ENCODE measurements at places on chromosomes 16 and 17.

DNA sequence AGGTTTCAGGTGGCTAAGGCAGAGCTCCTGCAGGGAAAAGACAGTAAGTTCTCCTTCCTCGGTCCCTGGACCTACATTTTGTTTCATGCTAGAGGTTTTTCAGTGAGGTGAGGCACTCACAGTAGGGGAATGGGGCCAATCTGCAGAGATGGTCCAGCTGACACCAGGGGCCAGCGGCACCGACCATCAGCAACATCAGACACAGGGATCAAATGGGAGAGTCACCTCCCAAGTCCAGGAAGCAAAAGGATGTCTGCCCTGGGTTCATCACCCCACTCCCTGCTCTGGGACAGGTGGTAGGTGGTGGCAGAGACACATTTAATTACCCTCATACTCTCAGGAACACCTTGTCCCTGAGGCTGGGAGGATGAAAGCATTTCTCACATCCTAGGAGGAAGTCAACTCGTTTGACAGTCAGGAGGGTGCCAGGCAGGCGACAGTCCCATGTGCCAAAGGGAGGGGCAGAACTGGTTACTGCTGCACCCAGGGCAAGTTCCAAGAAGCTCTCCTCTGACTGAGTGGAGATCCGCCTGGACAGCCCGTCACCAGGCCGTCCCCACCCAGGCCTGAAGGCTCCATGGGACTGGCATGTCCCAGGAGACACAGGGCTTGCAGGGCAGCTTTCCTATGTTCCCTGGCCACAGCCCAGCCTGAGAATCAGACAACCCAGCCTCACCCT is 19.2 kb downstream of the ATP6V0D1 start:
- no peak for DNase-seq

DNA sequence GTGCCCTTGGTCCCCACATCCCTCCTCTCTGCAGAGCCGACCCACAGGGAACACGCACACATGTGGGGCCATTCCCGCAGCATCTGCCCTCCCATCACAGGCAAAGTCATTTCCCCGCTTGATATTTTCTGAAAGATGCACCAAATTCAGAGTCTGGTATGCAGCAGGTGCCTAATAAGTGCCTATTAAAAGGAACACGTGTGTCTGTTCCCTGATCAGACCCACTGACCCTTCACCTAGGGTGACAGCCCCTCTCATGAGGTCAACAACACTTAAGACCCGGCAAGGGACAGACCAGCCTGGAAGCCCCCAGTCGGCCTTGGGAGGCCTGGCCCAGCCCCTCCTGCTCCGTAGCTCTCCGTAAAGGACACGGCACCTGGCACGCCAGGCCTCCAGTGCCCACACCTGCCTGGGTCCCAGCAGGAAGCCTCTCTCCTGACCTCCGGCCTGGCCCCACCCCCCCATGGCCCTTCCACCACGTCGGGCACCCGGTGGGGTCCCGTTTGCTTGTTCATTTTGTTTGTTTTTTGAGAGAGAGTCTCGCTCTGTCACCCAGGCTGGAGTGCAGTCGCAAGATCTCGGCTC is 20.0 kb downstream of the UNKL start:
- DNase-seq, result no peak

GRCh38 chr16:47984669-47985068 is 171.1 kb downstream of the ABCC12 start:
- DNase-seq, result no peak

DNA sequence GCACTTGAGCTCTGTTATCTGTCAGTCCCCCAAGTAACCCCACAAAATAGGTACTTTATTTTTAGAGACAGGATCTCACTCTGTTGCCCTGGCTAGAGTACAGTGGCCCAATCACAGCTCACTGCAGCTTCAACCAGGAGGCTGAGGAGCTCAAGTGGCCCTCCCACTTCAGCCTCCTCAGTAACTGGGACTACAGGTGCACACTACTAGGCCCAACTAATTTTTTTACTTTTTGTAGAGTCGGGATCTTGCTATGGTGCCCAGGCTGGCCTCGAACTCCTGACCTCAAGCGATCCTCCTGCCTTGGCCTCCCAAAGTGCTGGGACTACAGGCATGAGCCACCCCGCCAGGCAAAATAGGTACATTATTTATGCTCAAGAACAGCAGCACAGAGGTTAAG is 99.6 kb downstream of the MGAT5B start:
- DNase-seq, result no peak

DNA sequence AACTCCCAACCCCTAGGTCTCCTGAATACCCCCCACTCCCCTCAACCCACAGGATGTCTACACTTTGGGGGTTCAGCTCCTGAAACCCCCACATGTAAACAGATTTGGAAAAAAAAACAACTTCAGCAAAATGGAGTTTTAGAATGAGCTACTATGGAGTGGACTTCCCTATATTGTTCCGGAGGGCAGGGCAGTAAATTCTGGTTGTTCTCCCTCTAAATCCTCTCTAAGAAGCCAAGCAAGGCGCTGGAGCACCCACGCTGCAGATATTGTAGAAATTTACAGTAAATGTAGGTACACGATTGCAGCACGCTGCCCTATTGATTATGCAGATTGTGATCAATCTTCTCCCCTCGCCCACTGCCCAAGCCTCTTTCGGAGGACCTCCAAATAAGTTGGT is 8.5 kb upstream of the ZFHX3 start:
- no peak for DNase-seq

- DNase-seq, result no peak
These were observed 12.8 kb downstream of the HMOX2 start for GRCh38 chr16:4489030-4489429.

DNA sequence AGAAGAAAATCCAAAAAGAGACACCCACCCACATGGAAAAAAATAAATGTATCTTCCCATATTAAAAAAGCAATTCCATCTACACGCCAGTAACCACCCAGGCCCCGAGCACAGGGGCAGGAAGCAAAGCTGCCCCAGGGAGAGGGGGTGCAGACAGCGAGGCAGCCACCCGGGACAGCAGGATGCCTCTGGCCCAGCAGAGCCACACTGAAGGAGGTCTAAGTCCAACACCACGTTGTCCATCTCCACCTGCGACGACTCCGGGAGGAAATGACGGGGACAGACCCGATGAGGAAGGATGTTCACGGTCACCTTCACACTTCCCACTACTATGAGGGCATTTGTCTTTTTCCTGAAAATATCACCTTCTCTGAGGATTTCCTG is 14.4 kb upstream of the CYTH1 start:
- no peak for DNase-seq

DNA sequence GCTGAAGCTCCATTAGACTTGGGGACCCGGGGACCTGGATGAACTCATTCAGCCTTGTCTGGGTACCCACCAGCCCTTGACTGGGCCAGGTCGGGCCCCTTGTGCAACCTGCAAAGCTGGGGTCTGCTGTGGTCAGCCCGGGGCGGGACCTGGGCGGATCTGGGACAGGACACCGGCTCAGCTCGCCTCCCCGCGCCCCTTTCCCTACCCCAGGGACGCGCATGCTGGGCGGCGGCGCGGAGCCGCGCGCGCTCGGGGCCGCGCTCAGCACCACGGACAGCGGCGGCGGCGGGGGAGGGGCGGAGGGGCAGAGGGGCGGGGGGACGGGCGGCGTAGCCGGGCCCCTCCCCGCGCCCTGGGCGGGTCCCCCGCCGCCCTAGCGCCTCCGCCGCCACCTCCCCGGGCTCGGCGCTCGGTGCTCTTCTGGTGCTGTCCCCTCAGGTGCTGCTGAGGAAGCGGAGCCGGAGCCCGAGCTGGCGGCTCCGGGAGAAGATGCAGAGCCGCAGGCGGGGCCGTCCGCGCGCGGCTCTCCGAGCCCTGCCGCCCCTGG is 7.4 kb downstream of the ACD start:
- DNase-seq, result no peak

DNA sequence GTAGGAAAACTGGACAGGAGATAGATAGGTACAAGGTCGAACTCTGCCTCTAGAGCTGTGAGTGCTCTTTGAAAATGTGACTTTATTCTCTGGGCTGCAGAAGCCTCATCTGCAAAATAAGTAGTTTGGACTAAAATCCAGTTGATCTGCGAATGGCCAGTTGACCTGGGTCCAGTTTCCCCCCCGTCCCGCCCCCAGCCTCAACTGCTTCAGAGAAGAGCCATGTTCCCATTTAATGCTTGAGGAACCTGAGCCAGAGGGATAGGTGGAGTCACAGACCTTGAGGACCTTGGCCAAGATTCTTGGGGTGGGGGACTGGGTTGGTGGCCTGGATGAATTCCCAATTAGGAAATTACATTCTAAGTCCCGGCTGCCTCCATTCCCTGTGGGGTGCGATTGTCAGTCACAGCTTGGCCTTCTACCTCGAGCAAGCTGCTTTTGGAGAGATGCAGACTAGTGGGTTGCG is 14.1 kb downstream of the TBX2 start:
- no peak for DNase-seq

DNA sequence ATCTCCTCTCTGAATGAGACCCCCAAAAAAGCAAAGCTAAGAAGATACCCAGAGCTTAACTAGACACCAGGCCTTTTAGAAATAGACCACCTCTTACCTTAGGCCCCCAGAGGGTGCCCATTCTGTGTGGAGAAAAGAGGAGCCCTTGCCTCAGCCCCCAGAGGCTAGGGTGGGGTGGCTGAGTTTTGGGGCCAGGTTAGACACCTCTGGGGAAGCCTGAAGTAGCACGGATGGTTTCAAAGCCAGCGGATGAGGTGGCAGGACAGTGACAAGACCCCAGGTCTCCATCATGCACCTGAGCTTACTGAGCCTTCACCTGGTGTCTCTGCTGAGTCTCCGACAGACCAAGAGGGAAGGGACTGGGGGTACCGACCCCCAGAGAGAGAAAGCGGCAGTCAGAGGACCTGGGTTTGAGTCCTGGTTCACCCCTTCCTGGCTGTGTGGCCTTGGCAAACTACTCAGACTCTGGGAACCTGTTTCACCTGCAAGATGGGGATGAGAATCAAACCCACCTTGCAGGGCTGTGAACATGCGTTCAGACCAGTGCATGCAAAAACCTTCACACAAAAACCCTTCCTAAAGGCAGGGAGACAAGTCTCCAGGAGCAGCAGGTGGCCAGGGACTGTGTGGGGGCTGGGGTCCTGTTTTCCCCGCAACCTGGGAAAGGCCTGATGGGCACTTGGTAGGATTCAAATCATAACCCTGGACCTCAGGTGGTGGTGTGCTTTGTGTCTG is 7.7 kb downstream of the SCGB1C2 start:
- DNase-seq, result peak; percentile 26

DNA sequence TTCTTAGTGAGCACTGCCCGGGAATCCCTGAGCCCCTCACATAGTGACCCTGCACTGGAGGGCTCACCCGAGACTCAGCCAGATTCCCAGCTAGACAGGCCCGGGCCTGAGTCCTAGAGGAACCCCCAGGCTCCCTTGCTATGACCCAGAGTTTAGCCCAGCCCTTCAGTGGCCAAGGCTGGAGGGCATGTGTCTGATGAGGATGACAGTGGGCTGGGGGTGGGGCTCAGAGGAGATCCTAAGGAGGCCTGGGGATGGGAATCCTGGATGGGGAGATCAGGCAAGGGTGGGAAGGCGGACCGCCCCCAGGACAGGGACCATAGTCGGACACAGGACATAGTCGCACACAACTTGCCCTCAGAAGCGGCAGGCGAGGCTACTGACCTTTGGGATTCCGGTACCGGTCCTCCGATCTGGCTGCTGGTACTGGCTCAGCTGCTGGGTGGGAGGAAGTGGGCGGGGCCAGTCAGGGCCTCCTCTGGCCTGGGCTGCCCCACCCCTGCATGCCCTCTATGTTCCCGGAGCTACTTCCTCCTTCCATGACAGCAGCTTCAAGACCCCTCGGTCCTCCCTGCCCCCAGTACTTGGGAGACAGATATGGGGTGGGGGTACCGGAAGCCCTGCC is 1.1 kb downstream of the CD79B start:
- no peak for DNase-seq

DNA sequence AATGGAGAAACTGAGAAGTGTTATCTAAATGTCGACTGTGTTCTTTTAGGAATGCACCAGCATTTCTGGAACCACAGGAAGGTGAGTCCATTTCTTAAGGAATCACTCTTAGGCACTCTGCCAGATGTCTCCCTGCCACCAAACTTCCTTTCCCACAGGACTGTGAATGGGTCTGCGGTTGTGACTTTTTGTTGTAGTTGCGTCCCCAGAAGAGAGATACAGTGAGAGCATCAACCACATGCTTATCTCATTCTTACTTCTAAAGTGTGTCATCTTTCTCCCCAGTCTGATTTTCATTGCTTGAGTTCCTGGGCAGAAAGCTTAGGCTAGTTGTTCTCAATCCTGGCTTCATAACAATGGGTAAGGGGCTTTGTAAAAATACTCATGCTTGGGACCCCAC is 13.4 kb downstream of the ITPRIPL2 start:
- DNase-seq, result no peak
